SW 1271 (cell line): ENCODE measurements at places on chromosomes 3 and 15.

DNA sequence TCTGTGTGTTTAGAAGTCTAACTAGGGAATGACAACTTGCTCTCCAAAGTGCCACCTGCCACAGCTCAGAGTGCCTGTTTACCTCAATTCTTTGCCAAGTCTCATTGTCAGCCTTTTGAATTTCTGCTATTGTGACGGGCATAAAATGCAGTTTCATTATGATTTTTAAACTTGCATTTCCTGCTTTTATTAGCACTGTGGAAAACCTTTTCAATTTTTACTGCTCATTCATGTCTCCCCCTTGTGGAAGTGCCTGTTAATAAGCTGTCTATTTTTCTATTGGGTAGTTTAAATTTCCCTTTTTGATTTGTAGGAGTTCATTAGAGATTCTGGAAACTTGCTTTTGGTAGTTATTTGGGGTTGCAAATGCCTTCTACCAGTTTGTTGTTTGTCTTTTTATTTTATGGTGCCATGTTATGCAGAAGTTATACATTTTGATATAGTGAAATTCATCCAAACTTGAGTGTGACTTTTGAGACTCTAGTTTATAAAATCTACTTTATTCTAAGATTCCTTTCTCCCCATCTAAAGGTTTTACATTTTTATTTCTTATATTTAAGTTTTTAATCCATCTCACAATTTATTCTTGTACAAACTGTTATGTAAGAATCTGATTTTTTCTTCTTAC is 53.9 kb upstream of the FRMD4B start:
- DNase-seq = no peak

- peak; percentile 82 for DNase-seq
Measured at GRCh38 chr3:29065211-29065785, 215.6 kb upstream of the RBMS3 start.

DNA sequence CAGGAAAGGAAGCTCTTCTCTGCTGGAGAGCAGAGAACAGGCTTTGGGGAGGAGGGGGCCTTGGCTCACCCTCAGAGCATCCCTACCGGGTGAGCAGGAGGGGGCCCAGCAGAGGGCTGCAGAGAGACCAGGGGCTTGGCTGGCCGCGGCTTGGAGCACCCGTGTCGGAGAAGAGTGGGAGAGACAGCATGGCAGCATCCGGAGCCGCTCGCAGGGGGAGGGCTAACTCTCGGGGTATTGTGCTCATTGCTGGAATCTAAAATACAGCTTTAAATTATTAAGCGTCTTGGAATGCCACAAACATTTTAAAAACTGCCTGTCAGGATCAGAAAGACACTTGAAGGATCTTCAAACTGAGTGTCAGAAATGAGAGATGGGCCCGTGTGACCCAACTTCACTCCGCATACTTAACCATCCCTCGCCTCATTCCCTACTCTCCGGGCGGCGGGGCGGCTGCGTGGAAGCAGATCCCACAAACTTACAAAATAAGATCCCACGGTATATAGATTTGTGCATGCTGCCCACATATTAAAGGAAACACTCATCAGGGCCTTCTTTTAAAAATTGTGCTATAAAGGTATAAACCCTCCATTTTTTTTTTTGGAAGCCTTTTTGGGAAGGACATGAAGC is 53.9 kb downstream of the EIF4E3 start:
- DNase-seq = no peak

DNA sequence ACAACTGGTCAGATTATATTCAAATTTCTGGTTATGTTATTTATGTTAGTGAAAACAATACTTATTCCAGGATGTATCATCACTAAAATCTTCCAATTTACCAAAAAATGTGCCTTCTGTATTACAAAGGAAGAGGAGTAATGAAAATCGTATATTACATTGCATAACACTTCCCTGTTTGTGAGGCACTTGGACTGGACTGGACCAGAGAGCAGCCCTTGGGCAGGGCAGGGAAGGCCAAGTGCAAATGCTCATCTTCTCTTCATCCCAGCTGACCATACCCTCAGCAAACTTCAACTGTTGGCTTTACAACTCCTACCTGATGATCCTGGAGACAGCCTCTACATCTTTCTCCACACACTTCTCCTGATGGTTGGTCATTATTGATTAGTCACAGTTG is 285.7 kb upstream of the MME start:
- DNase-seq = no peak

DNA sequence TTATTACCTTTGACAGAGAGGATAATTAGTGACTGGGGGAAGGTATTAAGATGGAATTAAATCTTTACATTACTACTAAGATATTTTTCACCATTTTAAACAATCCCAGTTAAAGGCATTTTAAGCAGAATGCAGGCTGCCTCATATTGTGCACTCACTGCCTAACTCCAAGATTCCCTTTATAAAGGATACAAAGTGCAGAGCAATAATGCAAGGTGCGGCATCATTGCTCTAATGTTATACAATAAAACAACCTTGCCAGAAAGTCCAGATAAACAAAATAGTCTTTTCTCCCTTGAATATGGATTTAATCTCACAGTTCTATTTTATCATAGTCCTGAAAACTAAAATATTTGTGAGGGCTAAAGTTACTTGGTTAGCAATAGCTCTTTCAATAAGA is 1031.6 kb upstream of the SEMA6D start:
- DNase-seq = no peak

GRCh38 chr3:146184241-146185015 is 23.4 kb upstream of the PLOD2 start:
- no peak for DNase-seq

- no peak for DNase-seq
Measured at GRCh38 chr3:120801484-120801883, 58.9 kb downstream of the GTF2E1 start.

- DNase-seq = no peak
Measured at GRCh38 chr3:172449466-172450149, 1.4 kb upstream of the GHSR start.

DNA sequence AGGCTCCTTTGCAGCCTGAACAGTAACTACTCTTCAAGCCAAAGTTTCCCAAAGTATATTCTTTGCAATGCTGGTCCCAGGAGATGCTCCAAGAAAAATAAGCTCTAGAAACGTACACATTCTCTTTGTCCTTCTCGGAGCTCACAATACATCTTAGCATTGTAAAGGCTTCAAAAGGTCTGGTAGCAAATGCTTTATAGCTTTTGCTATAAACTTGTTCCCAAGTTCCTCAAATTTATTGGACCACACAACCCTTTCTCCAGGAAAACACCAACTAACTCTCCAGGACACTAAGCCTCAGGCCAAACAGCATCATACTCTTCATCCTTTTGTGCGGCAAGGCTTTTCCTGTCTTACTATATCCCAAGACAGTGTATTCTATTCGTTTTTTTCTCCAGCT is 455.6 kb upstream of the PROK2 start:
- no peak for DNase-seq

- DNase-seq = no peak
Measured at GRCh38 chr3:131819381-131820055, 215.3 kb downstream of the CPNE4 start.

GRCh38 chr3:88863196-88863595 is 244.2 kb upstream of the EPHA3 start:
- no peak for DNase-seq

GRCh38 chr3:45688194-45688881 is 858 bp upstream of the SACM1L start:
- no peak for DNase-seq

DNA sequence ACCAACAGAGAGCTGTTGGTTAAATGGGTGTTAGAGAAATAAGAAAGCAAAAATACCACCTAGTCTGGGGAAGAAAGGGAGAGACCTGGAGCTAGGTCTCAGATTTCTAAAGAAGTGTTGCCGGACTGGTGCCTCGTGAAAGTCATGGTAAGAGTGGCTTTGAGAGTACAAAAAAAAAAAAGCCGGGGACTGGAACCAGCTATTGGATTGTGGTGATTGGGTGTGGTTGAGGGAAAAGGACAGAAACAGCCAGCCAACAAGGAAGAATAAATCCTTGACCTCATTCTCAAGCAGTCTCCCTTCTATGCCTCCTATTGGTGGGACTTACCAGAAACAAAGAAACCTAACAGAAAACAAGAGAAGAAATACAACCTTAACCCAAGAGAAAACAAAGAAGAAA is 346.4 kb upstream of the KCNMB2 start:
- no peak for DNase-seq

GRCh38 chr3:197031315-197032285 is 2.0 kb upstream of the MELTF start:
- DNase-seq = no peak

GRCh38 chr3:43765521-43765971 is 74.8 kb downstream of the ABHD5 start:
- DNase-seq = no peak

- no peak for DNase-seq
Measured at GRCh38 chr3:67897351-67898336, 243.2 kb upstream of the SUCLG2 start.

DNA sequence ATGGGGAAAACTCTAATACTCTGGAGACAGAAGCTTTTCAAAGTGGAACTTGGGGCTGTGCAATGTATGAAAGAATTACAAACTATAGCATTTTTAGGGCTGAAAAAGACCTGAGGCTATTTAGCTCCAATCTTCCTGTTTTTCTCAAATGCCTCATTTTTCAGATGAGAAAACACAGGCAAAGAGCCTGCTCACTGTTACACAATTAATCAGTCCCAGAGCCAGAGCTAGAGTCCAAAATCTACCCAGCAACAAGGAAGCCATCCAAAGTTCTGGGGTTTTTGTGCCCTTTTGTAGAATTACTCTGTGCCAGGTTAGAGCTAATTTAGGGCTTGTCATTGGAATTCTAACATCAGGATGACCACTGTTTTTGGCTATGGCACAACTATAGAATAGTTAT is 45.5 kb downstream of the GPR149 start:
- DNase-seq = no peak

DNA sequence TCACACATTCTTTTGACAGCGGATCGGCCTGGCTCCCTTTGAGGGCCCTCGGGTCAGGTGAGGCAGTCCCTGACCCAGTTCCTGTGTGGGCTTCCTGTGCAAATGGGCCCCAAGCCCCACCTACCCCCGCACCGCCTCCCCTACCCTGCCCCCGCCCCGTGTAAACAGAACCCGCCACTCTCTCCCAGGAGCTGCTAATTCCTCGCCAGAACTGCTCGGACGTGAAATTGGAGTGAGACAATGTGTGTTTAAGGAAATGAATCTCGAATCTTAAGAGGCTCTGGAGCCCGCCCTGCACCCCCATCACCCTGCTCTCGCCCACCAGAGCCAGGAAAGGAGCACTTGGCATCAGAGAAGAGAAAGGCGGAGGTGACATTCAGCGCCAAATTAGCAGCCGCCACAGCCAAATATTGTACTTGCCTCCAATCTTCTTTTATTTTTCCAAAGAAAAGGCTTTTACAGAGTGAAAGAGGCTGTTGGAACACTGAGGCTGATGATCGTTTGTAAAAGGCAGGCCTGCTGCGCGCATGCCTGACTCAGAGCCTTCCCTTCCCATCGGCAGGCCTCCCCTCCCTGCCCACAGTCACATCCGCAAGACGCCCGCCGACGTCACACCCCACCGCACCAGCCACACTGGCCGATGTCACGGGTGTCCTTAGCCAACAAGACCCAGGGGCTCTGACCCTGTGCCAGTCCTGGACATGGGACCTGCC is 53.1 kb downstream of the CACNA2D2 start:
- DNase-seq = no peak

GRCh38 chr15:39887832-39888231 is 32.2 kb downstream of the GPR176 start:
- no peak for DNase-seq

DNA sequence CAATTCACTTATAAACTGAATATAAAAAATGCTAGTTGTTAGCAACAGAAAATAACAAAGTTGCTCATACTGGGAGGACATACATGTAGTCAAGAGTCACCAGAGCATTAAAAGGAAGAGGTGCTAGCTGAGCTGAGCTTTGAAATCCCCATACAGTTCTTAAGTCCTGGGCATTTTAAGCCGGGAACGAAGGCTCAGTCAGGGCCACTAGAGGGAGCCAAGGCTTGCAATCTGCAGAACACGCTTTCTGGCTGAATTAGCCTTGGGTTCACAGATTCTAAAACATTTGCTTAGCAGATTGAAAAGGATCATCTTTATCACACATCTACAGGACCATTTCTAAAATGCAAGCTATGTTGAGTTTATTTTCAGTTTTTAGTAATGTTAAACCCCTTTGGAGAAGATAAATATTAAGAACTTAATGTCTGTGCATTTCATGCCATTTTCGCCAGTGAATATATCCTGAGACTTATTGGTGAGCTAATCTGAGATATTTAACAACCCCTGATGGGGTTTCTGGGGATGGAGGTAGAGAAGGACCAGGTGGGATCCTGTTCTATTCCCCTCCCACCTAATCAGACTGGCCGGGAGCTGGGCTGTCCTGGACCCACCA is 26.3 kb upstream of the MNS1 start:
- no peak for DNase-seq

- DNase-seq = no peak
Measured at GRCh38 chr3:23565041-23565775, 240.5 kb upstream of the UBE2E1 start.

GRCh38 chr3:127546554-127546953 is 44.0 kb downstream of the TPRA1 start:
- no peak for DNase-seq

DNA sequence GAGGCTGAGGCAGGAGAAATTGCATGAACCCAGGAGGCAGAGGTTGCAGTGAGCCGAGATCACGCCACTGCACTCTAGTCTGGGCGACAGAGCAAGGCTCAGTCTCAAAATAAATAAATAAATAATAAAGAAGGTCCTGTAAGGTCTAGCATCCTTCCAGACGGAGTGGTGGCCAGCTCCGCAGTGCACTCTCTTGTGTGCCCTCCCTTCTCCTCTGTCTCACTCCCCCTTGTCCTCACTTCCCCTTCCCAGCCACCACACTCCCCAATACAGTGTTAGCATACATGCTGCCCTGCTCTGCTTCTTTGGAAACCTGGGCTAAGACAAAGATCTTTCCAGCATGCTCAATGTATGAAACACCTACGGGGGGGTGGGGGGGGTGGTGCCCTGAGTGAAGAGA is 3.4 kb upstream of the CLN6 start:
- no peak for DNase-seq

DNA sequence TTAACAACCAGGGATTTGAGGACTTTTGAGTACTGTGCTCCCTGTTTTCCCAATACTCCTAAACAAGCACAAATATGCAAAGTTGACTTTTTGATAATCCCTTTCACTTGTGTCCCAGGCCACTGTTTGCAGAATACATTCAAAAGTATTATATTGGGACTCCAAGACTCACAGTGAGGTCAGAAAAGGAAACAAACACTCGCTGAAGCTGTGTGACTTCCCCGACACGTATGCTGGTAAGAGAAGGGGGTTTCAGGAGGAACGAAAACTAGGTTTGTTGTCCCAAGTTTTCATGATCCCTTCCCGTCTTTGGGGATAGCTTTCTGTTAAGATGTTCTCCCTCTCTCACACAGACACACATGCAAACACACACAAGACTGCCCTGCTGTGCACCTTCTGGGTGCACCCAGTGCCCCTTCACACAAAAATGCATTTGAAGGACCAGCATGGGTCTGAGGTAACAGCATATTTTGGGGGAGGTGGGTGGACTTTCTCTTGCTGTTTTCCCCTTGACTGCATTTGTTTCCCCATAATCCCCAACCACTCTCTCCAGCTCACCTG is 225.2 kb upstream of the PRICKLE2 start:
- DNase-seq = no peak

GRCh38 chr15:41839781-41840491 is 1.3 kb downstream of the PLA2G4B start:
- no peak for DNase-seq
